ENCODE measurements at places on chromosomes 1 and 21.
A peak's percentile ranks its signal among the peaks of the same experiment; 100 is the strongest.

GRCh38 chr21:30146558-30147282, 19.9 kb downstream of the CLDN17 start:
- DNase-seq = no peak

DNA sequence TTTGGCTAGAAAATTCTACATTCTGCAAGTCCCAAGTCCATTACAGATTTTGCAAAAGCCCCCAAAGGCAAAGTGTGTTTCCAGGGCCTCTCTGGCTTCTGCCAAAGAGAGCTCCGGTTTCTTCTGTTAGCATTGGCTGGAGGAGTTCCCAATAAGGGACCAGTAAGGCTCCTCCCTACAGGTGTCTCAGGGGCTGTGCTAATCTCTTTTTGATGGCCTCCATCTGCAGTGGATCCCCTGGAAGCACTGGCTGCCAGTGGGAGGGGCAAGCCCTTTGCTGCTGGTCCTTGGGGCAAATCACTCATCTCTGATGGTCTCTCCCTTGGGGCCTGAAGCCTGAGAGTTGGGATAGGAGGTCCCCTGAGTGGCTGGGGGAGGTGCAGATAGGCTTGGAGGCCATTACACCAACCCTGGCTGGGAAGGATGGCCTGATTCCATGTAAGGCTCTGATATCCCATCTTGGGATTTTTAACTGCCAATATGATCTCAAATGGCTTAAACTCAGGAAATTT, 89.1 kb upstream of the USP24 start:
- no peak for DNase-seq

DNA sequence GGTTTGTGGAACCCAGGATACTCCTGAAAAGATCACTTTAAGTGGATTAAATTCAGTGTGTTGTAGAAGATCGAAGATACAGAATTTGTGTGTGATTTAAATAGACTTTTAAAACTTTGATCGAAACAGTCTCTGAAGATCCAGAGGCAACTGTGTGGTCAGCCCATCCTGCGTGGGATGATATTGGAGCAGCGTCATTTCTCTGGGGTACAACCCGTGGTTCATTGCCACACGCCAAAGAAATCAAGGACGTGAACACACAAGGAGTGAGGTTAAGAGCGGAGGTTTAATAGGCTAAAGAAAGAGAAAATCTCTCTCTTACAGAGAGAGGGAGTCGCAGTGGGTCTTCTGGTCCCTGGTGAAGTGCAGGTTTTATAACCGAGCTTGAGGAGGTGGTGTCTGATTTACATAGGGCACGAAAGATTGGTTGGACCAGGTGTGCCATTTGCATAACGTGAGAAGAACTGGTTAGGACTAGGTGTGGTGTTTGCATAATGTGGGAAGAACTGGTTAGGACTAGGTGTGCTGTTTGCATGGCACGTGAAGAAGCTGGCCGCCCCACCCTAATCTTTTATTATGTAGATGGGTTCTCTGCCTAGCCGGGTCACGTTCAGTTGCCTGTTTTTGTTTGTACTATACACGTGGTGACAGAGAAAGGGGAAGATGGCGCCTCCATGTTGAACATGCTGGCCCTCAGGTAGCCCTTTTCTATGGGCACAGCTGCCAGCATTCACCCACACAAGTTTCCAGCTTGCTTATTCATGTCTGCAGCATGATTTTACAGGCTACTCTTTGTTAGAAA, 82.3 kb downstream of the ADSS2 start:
- DNase-seq = no peak

DNA sequence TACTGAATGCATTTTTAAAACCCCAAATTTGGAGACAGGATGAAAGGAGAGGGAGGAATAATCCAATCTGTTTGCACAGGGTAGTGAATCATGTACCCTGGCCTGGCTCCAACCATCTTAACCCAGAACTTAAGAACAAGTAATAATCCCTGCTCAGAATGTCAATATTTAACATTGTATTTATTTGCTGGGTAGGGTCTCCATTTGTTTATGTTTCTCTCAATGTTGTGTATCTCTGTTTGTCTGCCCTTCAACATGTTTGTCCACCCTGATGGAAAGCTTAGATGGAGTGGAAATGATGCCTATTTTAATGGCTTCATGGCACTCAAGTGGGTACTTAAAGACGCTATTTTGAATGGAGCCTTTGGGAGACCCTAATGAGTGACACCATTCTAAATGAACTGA, 54.4 kb upstream of the CDC42BPA start:
- no peak for DNase-seq

- no peak for DNase-seq
Observed at GRCh38 chr1:51421964-51422363, 91.6 kb upstream of the TTC39A start.

DNA sequence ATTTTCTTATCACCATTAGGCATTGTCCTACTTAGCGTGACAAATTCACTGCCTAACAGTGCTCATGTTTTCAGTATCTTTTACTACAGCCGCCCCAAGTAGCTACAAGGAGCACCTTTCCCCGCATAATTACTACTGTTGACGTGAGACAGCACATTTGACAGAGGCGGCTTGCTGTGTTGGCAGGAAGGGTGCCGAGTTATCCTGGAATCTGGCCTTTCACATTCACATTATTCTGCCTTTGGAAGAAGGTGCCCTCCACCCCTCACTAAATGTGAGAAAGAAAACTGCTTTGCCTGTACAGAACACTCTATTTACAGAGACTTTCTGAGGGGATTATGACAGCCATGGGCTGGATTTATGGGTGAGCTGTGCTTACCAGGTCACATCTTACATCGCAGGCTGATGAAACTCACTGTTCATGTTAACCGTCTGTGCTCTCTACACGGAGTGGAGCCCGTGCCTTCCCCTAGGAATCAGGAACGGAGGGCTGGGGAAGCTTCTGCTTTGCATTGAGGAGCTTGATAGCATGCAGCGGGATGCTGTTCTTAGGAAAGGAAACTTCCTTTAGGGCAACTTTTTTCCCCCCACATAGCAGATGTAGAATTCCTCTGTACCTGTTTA, 148.0 kb upstream of the ZRANB2 start:
- no peak for DNase-seq

GRCh38 chr21:27306791-27307775, 340.2 kb upstream of the ADAMTS5 start:
- DNase-seq = peak; percentile 81

DNA sequence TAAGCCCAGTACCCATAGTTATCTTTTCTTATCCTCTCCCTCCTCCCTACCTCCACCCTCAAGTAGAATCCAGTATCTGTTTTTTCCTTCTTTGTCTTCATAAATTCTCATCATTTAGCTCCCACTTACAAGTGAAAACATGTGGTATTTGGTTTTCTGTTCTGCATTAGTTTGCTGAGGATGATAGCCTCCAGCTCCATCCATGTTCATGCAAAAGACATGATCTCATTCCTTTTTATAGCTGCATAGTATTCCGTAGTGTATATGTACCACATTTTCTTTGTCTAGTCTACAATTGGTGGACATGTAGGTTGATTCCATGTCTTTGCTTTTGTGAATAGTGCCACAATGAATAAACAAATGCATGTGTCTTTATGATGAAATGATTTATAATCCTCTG, 55.2 kb downstream of the PRKACB start:
- no peak for DNase-seq

DNA sequence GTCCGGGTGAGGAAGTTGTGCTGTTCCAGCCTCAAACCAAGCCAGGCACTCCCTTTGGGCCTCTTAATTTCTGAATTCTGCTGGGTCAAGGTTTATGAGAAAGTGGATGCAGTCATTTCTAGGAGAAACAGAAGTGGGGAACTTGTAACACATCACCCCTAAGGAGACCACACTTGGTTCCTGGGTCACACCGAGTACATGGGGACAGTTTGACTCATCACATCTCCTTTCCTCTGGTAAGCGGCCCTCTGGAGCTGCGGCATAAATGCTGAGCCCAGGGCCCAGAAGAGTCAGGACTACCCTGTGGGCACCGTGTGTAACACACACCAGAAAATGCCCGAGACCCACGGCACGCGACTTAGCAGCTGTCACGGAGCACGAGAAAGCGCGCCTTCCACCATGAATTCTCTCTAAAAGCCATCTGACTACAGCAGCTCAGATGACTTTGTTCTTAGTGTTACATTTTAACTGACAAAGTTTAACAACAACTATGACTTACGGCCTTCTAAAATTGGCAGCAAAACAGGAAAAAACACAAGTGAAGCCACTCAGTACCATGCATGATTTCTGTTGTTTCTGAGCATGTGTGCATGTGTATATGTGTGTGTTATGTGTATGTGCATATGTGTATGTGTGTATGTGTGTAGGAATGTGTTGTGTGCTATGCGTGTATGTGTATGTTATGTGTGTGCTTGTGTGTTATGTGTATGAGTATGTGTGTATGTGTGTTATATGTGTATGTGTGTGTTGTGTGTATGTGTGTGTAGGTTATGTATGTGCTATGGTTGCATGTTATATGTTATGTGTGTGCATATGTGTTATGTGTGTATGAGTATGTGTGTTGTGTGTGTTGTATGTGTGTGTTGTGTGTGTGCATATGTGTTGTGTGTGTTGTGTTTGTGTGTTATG, 50.8 kb downstream of the TOMM20 start:
- DNase-seq = peak; percentile 50

DNA sequence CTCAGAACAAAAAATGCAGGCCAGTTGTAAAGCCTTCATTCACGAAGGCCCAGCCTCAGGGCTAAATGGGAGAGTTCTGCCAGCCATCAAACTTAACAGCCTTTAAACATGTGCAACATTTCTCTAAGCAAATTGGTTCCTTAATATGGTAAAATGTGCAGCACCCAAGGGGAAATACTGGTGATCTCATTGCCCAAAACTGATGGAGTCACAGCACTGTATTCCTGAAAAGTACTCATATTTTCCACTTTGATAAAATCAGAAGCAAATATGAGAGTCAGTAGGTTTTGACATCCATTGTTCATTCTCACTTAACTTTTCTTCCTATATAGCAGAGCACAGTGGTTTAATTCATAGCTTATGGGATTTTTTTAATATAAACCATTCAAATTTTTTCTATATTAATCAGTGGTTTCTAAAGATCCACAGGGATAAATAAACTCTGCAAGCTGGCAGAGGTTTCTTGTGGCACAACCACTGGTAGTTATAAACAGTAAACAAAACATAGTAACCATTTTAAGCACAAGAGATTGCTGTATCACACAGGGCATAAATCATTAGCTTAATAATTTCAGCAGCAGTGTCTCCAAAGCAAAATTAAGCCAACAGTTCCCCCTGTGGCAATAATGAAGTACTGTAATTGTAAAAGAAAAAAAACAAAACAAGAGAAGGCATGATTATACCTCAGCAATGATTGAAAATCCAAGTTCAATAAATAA, 106.9 kb upstream of the LYPLAL1 start:
- peak; percentile 64 for DNase-seq

- DNase-seq = no peak
Observed at GRCh38 chr1:109135940-109136339, 22.0 kb downstream of the ELAPOR1 start.

DNA sequence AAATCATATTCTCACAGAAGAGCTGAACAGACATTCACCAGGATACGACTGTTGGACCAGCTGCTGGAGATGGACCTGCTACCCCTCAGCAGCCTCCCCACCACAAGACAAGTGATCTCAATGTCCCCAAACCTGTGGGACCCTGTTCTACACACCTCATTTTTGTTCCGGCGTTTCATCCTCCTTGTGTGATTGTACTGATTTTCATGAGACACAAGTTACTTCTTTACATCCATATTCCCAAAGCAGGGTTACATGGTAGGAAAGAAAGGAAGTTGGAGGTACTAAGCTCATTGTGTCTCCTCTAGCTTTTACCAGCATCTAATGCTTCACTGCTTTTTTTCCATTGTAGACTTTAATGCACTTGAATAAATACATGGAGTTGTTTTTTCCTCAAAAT, 8.7 kb downstream of the ADAMTS1 start:
- DNase-seq = no peak

GRCh38 chr1:167427848-167428247, 90.5 kb downstream of the CD247 start:
- DNase-seq = no peak

DNA sequence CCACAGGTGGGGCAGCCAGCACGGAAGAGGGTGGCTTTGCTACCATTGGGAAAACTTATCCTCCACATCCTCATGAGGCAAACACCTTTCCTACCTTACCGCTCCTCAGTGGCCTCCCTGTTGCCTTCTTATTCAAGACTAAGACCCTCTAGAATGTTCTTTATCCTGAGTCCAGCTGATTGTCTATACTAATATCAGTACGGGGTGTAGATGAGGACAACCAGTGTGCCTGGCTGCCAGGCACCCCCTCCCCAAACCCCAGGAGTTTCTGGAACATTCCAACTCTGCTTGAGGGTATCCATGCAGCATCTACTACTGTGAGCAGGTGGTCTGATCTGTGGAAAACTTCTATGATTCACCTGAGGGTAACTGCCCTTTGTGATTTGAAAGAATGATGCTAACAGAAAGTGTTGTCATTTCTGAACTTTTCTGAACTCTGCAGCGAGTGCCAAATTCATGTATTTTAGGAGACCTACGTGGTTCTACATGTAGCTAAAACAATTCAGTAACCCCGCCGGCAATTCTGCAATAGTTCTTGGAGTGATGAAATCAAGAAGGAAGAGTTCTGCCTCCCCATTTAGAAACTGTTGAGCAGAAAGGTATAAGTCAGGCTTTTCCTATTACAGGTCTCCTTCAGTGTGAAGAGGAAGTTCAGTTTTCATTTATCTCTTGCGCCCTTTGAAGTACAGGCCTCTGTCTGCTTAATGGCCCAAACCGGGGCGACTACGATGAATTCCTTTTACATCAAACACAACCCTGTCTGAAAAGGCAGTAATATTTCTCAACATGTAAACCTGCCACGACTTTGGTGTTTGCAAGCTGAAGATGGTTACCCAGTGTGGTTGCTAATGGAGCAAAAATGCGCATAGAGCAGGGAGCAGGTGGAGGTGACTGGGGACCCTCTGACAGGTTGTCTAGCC, 80.4 kb downstream of the RUNX1 start:
- DNase-seq = no peak

DNA sequence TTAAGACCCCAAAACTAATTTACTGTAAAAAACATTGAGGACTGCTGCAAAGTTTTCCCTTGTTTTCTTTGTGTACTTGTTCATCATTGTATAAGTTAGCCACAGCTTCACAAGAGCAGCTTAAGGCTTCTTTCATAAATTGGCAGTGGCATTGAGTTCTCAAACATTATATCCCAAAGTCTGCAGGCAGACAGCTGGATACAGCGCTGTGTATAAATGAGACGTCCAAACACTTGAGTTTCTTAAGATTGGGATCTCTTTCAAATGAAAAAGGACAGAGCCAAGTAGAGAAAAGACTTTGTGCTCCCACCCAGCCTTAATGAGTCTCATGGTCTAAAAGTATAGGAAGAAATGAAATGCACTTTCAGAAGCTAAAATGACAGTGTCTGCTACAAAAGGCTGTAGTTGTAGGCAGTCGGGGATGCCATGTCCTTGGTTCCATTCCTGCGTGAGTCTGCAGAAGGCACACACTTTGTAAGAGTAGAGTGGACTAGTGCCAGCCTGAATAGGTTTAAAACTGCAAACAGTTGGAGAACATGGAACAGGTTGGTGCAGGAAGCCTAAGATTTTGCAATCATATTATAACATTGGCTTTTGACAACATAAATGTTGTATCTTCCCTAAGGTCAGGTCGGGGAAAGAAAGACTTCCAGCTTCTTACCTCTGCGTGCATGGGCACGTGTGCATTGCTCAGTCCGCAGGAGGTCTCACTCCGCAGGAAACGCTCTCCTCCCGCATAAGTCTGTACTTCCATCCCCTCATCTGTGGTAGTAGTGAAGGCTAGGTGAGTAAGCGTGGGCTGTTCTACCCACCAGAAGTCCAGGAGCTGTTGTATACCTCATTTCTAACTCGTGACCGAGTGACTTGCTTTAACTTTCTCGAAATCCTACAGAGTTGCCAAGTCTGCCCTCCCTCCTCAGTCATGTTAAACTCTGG, 94.4 kb downstream of the CD247 start:
- no peak for DNase-seq

- no peak for DNase-seq
Observed at GRCh38 chr1:200338451-200338850, 71.4 kb downstream of the ZNF281 start.
